ENCODE measurements at places on chromosomes 1 and 21. TPM values are rescaled to one million over a fixed set of nuclear protein-coding genes. Genes with fewer than 3 reads are reported as not detected.

- peak; percentile 82 for DNase-seq
Measured at GRCh38 chr21:32521736-32522355, 63.5 kb downstream of the TCP10L start.

DNA sequence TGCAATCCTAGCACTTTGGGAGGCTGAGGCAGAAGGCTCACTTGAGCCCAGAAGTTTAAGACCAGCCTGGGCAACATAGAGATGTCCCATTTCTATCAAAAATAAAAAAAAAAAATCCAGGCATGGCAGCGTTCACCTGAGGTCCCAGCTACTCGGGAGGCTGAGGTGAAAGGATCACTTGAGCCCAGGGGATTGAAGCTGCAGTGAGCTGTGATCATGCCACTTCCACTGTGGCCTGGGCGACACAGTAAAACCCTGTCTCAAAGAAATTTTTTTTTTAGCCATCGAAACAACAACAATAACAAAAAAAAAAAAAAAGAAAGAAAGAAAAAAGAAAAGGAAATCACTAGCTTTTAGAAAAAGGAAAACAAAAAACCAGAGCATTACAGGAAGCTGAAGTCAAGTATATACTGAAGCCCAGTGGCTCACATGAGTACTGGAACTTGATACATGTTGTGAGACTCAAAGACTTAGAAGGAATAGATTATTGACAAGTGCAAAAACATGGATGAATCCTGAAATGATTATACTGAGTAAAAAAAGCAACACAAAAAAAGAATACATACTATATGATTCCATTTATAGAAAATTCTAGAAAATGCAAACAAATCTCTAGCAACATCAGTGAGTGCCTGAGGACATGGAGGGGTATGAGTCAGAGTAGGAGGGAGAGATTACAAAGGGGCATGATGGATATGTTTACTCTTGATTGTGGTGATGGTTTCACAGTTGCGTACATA is 6.1 kb upstream of the RABGAP1L start:
- no peak for DNase-seq

DNA sequence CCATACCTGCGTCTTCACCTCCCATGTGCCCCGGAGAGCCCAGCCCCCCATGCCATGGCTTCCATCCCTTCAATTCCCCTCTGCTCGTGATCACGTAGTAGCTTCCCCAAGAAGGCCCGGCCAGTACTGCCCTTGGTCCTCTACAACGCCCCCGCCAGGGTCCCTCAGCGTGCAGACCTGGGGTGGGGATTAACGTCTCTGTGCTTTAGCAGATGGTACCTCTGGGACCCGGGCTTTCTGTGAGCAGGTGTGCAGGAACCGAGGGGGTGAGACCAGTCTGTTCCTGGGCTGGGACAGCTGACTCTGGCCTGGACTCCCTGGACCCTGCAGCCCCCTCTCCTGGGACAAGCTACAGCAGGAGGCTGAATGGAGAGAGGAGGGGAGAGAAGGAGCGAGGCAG is 1.2 kb downstream of the PLCH2 start:
- no peak for DNase-seq

DNA sequence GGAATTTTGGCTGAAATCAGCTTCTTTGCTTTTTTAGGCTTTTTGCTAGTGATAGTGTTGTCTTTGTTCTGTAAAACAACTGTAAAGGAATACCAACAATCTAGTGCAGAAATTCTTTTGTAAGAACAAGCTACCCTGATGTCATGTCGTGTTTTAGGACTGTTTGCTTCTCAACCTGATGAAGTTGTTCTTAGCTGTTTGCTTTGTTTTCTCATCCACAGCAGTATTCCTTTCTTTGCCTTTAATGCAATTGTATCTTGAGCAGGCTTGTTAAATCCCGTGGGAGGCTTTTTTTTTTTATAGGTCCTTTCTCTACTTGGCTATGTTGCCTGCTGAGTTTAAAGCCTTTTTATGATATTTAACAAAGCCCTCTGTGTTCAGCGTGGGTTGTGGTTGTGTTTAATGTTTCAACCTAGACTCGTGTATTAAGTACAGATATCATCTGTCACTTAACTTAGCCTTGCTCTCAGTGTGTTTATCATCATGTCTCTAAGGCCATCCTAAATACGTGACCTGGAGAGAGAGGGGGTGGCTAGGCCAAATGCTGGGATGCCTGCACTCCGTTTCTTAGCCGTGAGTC is 31.6 kb downstream of the ADARB1 start:
- DNase-seq: no peak

GRCh38 chr21:42865776-42866160 is 13.6 kb downstream of the WDR4 start:
- DNase-seq: no peak

The PRR9 gene
- not detected for total RNA-seq

Measured in mesenteric fat pad (tissue), 1 donor.